M059J (cell line): ENCODE measurements at places on chromosomes 2 and 18. TPM values are rescaled to one million over a fixed set of nuclear protein-coding genes. Genes with fewer than 3 reads are reported as not detected.
A peak's percentile ranks its signal among the peaks of the same experiment; 100 is the strongest.

PRSS56 gene
- not detected in 2 replicates for total RNA-seq

GRB14 gene
- 0.15 TPM in 1 of 2 replicates, not detected in the other for total RNA-seq

COLEC12 gene
- total RNA-seq, result 39.2 and 61.2 TPM in 2 replicates

TBR1 gene
- total RNA-seq, result not detected in 2 replicates

DNA sequence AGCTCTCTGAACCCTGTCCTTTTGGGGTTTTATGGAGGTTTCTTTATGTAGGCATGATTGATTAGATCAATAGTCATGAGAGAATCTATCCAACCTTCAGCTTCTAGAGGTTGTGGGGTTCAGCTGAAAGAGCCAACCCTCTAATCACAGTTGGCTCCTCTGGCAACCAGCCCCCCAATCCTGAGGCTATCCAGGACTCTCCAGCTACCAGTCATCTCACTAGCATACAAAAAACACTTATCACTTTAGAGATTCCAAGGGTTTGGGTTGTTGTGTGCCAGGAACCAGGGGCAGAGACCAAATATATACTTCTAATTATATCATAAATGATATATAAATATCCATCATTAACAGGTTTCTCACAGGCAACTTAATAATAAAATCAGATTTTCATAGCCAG lies 11.7 kb downstream of the WDPCP start:
- DNase-seq, result no peak

- DNase-seq, result peak; percentile 61
These were observed 180.2 kb downstream of the LTBP1 start for GRCh38 chr2:33126958-33127357.

DNA sequence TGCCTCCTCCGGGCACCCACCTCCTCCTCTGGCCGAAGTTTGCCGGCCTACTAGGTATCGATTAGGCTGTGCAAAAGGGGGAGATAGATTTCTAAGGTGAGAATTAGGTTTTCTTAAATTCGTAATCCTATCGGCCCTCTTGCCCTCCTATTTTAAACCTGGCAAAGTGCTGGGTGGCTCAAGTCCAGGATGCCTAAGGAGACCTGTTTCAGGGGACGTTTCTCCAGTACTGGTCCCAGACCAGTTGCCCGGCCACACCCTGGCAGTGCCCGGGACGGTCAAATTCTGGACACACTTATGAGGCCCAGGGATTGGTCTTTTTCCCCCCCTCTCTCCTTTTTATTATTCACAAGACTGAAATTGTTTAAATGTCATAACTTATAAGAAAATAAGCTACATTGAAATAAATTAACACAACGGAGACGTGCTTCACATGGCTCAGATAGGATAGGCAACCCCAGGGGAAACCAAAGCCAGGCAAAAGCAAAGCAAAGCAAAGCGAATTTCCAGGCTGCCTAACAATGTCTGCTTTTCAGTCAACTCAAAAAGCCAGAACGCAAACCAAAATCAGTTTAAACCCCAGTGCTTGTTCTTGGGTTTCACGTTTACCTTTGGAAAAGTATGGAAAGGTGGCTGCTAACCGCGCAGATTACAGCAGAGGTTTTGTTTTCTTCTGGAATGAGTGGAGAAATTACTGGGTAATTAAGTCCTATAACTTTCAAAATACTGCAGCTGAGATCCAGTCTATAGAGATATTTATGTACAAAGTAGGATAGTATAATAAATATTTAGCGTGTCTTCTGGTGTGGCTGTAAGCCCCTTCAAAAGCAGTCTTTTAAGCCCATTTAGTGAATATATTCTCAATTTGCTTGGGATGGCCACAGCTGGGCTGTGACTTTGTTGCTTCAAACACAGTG lies 3.0 kb downstream of the GBX2 start:
- DNase-seq, result no peak

DNA sequence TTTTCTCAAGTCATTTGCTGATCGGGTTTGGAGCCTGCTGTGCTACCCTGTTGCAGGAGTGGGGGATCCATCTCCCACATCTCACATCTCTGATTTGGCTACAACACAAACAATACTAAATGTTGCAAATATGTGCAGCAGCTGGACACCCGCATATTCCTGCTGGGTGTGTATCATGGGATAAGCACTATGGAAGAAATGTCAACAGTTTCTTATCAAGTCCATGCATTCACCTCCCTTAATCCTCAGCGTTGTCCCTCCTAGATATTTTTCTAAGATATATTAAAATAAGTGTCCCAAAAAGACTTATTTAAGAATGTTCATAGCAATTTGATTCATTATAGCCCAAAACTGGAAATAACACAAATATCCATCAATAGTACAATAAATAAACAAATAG lies 303.7 kb downstream of the TRIB2 start:
- DNase-seq, result no peak

DNA sequence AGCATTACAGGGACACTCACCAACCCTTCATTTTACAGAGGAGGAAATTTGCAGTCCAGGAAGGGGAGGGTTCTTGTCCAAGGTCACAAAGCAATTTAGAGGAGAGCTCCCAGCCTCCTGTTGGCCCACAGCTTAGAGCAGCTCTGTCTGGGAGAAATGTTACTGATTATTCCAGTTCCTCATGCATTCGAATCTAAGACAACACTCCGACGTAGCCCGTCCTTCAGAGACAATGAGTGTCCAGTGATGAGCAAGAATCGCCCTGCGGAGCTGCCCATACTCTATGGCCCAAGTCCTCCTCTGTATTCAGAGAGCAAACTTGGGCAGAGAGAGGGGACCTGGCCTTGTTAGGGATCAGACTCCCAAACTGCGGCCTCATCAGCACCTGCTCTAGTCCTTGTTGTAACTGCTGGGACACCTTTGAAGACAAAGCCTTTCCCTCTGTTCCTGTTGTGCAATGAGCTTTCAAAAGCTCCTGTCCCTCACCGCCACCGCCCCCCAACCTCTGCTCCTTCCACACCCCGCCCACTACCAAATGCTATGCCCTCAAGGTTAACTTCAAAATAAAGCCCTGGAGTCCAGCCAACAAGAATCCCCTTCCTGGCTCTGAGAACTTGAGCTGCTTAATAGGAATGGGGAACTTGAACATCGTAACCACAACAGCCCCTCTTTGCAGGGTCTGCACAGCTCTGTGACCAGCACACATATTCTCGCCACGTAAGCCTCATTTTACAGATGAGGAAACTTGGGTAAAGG lies 234.8 kb upstream of the SMAD2 start:
- no peak for DNase-seq

DNA sequence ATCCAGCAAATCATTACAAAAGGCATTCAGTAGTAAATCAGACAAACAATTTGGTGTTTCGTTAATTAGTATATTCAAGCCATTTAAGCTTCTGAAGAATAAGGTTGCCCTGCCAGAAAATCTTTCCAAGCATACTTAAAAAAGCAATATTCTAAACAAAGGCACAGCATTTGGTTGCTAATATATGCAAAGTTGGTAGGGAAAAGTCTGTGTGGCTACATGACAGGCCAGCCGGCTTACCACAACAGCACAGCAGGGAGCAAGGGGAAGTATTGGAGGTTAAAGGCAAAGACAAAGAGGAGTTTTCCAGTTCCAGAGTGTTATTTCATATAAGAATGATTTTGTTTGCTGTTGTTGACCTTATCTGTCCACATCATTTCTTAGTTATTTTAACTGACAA lies 282.3 kb downstream of the MBD5 start:
- no peak for DNase-seq
